ENCODE measurements at places on chromosomes 7 and 10. TPM values are rescaled to one million over a fixed set of nuclear protein-coding genes. Genes with fewer than 3 reads are reported as not detected.

Gene ZNF503
- 12.6 TPM for total RNA-seq

Gene PTN
- total RNA-seq = 85.1 TPM

GRCh38 chr10:132709471-132709951, 76.4 kb downstream of the NKX6-2 start:
- no peak for DNase-seq

DNA sequence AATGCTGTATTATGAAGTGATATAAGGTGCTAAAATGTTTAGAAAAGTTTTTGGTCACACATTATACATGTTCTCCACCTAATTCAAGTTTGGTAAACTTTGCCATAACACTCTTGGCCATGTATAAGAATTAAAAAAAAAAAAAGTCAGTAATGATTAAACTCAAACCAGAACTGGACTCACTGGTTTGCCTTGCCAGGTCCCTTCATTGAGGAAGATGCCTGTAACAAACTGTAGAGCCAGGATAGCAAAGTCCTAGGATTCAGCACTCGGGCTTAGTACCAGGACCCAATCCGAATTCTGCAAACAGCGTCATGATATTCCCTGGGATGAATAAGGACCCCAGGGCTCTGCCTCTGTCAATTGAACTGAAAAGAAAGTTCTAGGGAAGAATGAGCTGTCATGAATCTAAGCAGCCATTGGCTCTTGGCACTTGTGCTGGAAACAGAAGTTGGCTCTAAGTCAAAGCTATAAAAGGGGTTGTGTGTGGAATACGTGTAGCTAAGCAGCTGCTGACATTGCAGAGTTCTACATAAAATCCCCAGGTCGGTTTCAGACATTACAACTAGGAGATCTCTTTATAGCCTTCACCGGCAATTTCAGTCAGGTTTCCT, 216.9 kb downstream of the C7orf25 start:
- DNase-seq = peak; percentile 93

- peak; percentile 75 for DNase-seq
These were observed 89.3 kb upstream of the PRKCQ start for GRCh38 chr10:6669269-6669859.

- no peak for DNase-seq
These were observed 3.1 kb upstream of the MACC1 start for GRCh38 chr7:20220293-20220761.

DNA sequence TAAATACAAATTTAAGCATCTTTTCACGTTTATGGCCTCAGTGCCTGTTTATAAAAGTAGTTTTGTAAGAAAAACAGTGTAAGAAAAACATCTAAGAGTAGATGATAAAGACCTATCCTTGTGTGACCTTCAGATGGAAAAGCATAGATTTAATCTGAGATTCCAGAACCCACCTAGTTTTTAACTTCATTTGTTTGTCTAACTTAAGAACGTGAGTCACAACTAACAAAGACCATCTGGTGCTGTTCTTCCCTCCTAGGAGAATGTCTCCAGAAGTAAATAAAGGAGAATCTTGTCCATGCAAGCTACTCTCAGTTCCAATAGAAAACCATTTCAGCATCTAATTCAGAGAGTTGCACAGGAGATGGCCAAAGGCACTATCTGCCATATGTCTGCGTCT, 265.4 kb upstream of the C7orf33 start:
- DNase-seq = no peak
